ENCODE measurements at places on chromosomes 5 and 9.
A peak's percentile ranks its signal among the peaks of the same experiment; 100 is the strongest.

- no peak for DNase-seq
Observed at GRCh38 chr9:3491450-3491849, 34.4 kb downstream of the RFX3 start.

DNA sequence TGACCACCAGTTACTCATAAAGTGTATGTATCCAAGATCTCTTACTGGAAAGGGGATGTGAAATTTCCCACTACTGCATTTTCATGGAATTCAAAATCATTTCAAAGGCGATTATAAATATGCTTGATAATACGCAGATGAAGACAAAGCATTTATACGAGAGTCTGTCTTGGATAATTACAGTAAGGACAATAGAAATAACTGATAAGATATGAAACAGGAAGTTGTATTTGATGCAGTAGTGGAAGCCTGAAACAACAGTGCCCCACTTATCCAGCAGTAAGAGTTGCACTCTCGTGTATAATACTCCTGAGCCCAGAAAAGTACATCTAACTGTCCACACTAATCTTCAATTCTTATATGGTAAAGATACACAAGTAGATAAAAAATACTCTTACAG is 188.7 kb upstream of the POU5F2 start:
- DNase-seq, result no peak

- DNase-seq, result no peak
Observed at GRCh38 chr9:98829766-98830165, 22.3 kb downstream of the GALNT12 start.

DNA sequence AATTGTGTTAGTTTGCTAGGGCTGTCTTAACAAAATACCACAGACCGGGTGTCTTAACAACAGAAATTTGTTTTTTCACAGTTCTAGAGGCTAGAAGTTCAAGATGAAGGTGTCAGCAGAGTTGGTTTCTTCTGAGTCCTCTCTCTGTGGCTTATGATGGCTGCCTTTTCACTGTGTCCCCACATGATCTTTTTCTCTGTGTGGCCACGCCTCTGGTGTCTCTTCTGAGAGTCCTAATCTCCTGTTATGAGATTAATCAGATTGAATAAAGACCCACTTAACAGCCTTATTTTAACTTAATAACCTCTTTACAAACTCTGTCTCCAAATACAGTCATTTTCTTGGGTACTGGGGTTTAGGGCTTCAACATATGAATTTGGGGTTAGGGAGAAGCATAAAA is 561.1 kb downstream of the NR2F1-AS1 start:
- no peak for DNase-seq

DNA sequence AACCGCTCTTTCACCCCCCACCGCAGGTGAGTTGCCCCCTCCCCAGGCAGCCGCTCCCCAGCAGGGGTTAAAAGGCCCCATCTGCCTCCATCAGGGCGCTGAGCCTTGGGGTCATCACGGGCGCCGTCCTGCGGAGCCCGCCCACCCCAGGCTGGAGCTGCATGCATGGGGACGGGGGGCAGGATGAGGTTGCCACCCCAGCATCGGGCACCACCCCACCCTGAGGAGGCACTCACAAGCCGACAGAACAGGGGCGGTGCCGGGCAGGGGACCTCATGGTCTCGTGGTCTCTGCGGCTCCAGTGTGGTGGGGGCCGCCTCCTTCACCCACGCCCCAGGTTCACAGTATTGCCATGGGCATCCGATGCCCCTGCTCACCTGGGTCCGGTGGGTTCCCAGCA is 16.5 kb downstream of the PTGES start:
- no peak for DNase-seq

DNA sequence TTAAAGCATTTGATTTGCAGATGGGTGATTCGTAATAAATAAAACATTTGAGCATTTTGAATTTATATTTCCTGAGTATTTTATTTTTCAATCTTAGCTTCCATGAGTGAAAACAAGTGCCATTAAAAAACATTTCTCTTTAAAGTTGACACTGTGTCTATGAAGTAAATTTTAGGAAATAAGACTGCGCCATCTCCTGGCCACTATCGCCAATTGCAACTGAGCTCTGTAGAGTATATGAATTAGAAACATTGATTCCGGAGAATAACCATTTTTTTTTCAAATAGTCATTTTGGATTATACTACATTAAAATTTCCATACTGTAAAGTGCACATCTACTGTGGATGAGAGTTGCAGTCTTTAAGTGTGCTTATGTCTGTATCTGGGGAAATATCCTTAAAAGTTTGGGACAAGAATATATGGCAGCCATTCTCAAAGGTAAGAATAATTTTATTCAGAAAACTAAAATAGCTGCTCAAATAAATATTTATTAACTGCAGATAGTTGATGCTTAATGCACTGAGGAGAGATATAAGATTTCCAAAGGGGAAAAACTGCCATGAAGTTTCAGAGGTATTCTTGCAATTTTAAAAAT is 5.9 kb downstream of the DMRTA1 start:
- DNase-seq, result no peak

- DNase-seq, result no peak
Observed at GRCh38 chr9:133679056-133679455, 42.9 kb downstream of the DBH start.

GRCh38 chr5:110054240-110054639 is 364.5 kb downstream of the MAN2A1 start:
- no peak for DNase-seq

DNA sequence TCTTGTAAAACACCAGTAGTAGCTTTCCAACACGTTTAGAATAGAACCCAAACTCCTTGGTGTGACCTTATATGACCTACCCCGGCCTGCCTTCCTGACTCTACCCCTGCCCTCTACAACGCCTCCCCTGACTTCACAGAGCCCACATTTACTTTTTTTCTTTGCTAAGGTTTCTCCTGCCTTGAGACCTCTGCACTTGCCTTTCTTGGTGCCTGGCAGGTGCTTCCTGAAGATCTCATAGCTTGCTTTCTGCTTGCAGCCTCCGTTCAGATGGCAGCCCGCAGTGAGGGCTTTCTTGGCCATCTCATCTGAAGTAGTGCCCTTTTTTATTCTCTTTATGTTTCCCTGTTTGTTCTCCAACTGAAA is 24.3 kb downstream of the NUP214 start:
- DNase-seq, result no peak

- DNase-seq, result no peak
Observed at GRCh38 chr5:59519338-59519737, 374.2 kb downstream of the PDE4D start.

DNA sequence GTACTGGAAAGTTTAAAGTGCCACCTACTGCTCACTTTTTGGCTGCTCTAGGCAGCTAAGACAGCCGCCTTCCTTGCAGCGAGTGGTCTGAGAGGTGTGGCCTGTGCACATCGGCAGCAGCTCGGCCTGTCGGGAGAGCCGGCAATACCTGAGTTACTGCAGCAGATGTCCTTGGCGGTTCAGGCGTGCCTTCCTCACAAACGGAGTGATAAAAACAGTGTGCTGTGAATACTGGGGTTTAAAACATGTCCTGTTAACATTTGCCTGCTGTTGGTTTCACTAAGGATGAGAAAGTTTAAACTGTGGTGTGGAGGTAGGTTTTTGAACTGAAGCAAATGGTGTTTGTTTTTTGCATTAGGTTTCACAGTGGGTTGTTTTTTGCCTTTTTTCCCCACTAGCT is 12.9 kb downstream of the TRAF2 start:
- no peak for DNase-seq

- no peak for DNase-seq
Observed at GRCh38 chr5:78627175-78627574, 21.4 kb downstream of the LHFPL2 start.

- no peak for DNase-seq
Observed at GRCh38 chr9:132409828-132410528, at the start of gene CFAP77. Gene CFAP77 (plus strand): TSS chr9:132410211. CDS start chr9:132410272, 61 bp downstream.

- no peak for DNase-seq
Observed at GRCh38 chr9:125914411-125914810, 167.2 kb downstream of the PBX3 start.

DNA sequence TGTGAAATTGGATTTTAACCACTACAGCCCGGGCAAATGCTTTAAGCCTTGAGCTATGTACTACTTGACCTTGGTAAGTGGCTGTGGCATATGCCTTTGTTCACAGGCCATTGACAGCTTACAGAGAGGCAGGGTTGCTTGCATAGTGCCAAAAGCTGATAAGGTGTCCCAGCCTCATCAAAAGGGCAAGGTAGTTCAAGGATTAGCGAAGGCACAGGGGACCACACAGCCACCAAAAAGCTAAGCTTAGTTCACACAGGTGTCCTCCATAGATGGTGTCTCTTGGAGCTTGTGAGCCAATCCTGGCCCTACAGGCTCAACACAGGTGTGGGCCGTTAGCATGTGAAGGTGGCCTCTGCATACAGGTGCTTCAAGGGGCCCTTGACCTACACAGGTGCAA is 86.8 kb downstream of the ZNF622 start:
- no peak for DNase-seq

DNA sequence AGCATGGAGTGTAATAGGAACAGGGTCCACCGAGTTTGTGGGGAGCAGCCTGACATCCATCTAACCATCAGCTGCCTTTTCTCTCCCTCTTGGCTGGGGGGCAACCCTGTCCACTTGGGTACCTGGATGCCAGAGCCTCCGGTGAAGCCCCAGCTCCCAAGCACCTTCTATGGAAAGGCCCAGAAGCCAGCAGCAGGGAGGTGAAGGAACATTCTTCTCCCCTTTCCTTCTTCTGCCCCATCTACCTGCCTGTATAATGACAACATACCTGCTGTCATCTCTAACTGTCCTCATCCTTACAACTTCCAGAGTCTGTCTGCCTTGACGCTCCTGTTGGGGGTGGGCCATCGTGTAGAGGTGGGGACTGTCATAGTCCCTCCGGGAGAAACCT is 33.1 kb downstream of the THBS4 start:
- peak; percentile 53 for DNase-seq

DNA sequence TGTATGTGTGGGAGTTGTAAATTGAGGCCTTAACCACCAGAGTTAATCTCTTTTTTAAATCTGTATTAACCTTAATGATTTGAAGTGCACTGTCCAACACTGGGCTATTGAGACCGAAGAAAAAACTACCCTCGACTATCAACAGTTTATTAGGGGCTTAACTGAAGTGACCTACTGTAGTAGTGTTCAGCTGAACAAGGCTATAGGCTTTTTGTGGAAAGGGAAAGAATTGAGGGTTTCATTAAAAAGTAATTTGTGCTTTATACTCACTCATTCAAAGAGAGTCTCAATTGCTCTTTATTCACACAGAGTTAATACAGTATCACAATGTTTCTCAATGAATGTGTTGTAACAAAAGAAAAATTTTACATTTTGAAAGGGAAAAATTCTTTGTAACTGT is 267.5 kb downstream of the SLF1 start:
- DNase-seq, result no peak

DNA sequence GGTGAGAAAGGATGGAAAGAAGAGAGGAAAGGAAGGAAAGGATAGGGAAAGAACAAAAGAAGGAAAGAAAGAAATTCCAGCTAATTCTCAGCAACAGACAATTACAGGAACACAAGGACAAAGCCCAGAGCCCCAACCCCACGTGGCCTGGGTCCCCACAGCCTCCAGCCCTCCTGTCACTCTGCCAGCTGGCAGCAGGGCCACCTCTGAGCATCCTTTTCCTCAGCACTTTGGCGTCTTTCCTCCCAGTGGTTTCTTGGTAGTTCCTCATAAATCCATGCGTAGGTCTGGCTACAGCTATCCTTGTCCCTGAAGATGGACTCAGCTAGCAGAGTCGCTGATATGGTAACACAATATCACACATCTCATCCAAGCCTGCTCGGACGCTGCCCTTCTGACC is 28.3 kb downstream of the ADAMTS2 start:
- no peak for DNase-seq

DNA sequence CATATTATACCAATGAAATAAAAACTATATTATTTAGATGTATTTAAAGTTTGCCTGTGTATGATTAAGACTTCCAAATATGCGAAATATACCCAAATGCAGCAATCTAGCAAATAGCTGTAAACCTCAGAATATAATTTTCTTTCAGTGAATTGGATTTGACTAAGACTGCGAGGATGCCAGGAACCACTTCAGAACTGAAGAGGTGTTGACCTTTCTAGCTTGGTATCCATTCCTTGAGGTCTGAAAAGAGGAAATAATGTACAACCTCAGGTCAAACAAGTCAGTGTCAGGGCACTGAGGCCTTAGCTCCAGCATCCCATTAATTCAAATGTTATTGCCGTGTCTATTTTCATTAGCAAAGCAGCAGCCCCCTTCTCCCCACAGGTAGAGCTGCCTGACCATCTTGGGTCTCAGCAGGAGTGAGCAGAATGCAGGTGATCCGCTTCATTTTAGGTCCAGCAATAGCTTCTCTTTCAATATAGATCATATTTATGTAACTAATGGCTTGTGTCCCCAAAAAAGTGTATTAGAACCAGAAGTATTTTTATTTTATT is 100.0 kb downstream of the KIAA1958 start:
- no peak for DNase-seq

Data from coronary artery (tissue), 2 donors.